Lung (tissue), 17 donors: ENCODE measurements at places on chromosomes 12 and 14. TPM values are rescaled to one million over a fixed set of nuclear protein-coding genes. Genes with fewer than 3 reads are reported as not detected.
A peak's percentile ranks its signal among the peaks of the same experiment; 100 is the strongest.

Gene COPS7A
- total RNA-seq = 74.7 TPM

Gene IFT81
- 43.1 TPM for total RNA-seq

Gene KIF5A
- 0.21 TPM for total RNA-seq

Gene KRT79
- total RNA-seq = not detected

Gene COCH
- 0.71 TPM for total RNA-seq

Gene SLCO1B1
- not detected for total RNA-seq

Gene FGD4
- 35.1 TPM for total RNA-seq

Gene ANKRD9
- total RNA-seq = 4.4 TPM

Gene SIX1
- 5.9 TPM for total RNA-seq

Gene ANO4
- total RNA-seq = 1.6 TPM

DNA sequence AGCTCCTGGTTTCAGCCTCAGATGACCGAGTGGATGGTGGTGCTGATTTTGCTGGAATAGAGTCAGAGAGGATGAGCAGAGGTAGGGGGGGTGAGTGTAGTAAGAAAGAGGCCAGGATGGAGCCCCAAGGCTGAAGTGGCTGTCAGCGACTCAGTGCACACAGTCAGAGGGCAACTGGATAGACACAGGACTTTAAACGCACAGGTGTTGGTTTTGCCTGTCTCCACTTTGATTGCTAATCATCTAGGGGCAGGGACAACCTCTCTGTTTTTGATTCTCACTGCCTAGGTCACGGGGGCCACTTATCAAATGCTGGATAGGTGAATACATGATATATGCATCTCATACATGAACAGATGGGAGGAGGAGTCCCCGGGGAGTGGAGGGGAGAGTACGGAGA is 99.5 kb downstream of the EGLN3 start:
- DNase-seq = no peak

- DNase-seq = peak; percentile 18
These were observed 76.4 kb upstream of the CCDC60 start for GRCh38 chr12:119258149-119258548.

DNA sequence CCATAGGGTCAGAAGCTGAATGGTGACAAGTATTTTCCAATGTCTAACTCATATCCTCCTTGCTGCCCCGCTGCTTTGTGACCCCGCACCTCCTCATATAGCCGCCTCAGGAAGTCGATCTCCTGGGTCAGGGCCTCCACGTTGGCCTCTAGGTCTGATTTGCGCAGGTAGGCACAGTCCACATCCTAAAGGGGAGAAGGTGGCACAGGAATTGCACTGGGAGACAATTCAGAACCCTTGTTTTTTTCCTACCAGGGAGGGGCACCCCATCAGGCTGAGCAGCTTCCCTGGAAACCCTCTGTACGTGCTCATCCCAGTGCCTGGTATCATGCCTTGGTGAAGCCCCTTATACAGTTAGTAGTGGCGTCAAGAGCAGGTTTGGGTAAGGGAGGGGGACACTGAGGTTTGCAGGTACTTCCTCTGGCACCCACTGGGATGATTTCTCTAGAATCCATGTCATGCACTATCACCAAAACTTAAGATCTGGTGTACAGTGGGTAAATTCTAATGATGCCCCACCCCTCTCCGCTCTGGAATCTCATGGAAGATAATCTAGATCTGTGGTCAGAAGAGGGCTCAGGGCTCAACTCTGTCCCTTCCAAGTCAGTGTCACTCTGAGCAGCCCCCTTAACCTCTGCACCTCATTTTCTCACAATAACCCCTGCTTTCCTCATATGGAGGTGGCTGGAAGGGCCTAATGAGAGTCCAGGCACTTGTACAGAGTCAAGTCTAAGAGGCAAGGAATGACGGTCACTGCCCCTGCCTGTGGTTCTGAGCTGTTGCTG is 20.1 kb upstream of the KRT86 start:
- DNase-seq = no peak

GRCh38 chr14:80117876-80118275 is 93.4 kb downstream of the DIO2 start:
- no peak for DNase-seq

DNA sequence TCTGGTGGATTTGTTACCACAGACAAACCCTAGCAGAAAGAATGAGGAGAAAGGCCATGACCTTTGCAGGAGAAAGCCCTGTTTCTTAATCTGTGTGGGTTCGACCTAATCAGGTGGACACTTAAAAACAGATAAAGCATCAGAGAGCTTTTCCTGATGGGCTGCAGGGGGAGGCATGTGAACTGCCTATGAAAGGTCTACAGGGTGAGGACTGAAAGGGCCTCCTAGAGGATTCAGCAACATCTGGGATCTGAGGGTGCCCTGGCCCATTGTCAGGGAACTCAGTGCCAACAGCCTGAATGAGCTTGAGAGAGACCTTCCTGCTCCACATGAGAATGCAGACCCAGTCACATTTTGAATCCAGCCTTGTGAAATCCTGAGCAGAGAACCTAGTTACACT is 178.8 kb upstream of the DDHD1 start:
- DNase-seq = no peak

DNA sequence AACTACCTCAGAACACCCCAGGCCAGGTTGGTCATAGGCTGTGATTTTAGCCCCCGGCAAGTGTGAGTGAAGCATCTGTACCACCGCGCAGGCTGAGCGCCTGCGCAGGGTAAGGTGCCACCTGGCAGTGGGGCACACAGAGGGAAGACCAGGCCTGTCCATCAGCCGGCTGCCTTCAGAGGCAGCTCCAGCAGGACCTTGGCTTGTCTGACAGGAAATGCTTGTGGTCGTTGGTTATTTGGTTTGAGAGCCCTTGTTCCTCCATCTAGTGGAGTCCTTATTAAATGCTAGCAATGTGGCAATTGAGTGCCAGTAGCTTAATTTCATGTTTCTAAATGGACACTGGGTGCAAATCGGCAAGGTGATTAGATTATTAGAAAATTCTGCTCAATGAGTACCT is 27.5 kb downstream of the SLC25A29 start:
- DNase-seq = no peak

DNA sequence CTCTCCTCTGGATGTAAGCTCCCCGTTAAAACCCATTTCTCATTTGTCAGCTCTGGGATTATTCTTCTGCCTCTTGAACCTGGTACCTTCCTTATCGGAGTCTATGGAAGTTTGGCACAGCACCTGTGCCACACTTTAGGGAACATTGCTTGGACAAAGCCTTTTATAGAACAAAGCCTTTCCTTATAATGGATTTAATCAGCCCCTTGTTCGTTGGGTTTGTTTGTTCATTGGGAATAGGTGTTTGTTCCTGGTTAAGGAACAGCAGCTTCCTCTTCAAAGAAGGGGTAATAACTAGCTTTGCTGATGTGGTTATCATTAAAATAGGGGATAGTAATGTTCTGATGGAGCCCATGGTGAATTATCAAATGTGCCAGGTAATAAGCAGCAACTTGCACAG is 70.4 kb downstream of the NRXN3 start:
- DNase-seq = no peak

- DNase-seq = no peak
These were observed 22.4 kb downstream of the TM7SF3 start for GRCh38 chr12:26991826-26992225.

DNA sequence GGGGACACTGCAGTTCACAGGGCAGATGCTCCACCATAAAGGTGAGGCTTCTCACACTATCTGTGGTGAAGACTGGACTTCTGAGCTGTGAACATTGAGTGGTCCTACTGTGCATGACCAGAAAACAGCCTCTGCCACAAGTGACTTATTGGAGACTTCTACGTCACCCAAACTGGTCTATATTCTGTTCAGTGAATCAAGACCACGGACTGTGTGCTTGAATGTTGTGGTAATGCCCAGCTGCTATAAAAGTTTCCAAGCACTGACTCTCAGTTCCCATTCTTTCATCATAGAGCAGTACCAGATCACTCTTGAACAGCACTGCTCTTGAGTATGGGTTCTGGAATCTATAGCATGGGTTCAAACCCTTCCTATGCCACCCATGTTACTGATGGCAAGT is 4.8 kb upstream of the PLEK2 start:
- no peak for DNase-seq

GRCh38 chr12:18719922-18720510 is 17.8 kb downstream of the PLCZ1 start:
- no peak for DNase-seq

DNA sequence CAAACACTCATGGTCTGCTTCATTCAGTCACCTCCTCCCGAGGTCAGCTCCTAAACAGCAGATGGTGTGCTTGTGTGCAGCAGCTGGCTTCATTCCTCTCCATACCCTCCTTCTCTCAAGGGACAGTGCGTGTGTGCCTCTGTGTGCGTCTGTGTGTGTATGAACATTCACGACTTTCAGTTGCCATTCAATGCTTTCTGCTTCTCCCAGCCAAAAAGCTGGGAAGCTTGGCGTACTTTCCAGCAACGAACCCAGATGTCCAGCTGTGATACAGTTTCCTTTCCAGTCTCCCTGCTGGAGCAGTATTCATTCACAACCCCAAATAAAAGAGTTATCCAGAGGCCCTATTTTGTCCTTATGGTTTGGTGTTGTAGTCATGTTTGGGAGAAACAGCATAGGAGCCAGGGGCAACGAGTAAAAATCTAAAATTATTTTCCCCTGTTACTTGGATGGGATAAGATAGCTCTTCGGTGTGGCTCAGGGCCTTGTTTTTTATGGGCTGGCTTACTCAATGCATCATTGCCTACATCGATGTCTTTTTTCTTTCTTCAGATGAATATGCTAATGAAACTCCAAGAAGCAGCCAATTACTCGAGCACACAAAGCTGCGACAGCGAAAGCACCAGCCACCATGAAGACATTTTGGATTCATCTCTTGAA is 379.3 kb downstream of the NAV3 start:
- peak; percentile 26 for DNase-seq

DNA sequence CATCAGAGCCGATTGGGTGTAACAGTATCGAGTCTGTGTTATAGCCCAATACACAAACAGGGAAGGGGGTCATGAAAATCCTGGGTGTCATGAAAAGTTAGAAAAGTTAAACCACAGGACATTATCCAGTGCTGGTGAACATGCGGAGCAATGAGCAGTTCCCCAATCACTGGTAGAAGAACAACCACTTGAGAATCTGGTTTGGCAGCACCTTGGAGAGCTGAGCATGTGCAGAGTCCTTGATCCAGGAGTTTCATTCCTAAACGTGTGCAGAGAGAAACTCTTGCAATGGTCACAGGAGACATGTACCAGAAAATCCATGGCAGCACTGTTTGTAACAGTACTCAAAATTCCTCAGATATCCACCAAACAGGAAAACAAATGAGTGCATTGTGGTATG is 23.0 kb upstream of the JDP2 start:
- DNase-seq = no peak

DNA sequence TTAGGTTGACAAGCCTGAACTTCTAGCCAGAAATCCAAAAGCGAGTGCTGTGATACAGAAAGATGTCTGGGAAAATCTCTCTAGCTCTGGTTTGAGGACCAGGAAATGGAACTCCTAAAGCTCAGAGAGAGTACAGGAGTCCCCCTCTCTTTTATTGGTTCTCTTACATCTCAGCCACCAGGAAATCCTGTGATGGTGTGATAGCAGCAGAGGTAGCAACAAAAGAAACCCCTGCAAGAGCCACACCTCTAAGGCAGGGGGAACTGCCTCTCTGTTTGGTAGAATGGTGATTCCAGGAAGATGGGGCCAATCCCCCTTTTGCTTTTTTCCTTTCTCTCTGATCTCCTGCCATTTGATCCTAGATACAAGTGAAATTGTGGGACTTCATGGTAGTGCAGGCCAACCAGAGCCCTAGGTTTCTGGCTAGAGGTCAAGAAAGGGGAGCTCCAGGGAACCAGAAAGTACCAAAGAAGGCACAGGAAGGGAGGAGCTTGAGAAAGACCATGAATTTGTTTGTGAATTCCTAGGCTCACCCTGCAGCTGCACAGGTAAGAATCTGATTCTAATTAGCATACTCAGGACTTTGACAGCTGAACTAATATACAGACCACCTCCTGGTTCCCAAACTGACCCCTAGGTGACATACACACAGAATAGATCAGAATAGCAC is 88.5 kb downstream of the PAPLN start:
- DNase-seq = no peak

- no peak for DNase-seq
These were observed 117.3 kb downstream of the CPNE8 start for GRCh38 chr12:38788106-38788505.

GRCh38 chr12:82841487-82841904 is 154.8 kb downstream of the TMTC2 start:
- DNase-seq = peak; percentile 43

GRCh38 chr12:122865268-122866231 is 30.3 kb downstream of the HIP1R start:
- DNase-seq = no peak

DNA sequence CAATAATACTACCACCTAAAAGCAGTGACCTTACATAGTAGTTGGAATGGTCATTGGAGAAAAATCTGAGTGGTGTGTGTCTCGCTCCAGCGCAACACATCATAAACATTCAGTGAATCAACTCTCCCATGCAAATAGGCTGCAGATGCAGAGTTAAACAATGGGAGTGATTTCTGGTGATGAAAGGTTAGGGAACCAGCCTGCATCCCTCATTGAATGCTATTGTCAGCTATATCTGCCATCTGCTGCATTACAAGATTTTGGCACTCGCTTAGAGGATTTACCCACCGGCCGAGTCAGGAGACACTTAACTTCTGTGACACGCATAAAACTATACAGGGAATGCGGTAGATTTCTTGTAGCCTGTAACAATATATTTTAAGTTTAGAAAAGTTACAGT is 900.9 kb downstream of the FLRT2 start:
- DNase-seq = peak; percentile 33

DNA sequence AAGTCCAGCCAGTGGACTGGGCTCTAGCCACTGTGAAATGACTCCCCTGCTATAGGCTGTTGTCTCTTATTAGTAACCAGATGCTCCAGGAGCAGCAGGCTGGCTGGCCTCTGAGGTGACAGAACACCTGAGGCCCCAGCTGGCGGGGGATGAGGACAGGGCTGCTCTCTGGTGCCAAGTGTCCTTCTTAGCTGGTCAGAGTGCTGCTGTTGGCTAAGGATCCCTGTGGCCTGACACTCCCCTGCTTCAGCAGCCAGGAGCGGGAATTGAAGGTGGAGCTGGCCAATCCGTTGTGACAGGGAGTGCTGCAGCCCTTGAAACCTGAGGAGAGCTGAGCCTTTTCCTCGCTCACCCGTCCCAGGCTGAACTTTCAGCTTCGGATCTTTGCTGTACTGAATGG is 30.7 kb downstream of the TMEM229B start:
- peak; percentile 8 for DNase-seq

DNA sequence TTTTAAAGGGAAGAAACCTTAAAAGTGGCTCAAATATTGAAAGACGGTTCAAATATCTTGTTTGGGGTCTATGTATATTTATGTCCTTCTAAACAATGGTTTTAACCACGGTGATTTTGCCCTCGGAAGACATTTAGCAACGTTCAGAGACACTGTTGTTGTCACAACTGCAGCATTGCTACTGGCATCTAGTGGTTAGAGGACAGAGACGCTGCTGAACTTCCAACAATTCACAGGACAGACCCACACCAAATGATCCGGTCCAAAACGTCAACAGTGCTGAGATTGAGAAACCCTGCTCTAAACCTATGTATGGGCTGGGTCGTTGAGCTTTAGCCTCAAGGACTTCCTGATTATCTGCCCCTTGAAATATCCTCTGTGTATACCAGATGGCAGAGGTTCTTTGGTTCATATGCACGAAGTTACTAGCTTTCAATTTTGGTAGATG is 1.7 kb downstream of the ANGEL1 start:
- DNase-seq = no peak
